Brain (organoid and tissue), 16 donors: ENCODE measurements at places on chromosomes 3 and 15. TPM values are rescaled to one million over a fixed set of nuclear protein-coding genes. Genes with fewer than 3 reads are reported as not detected.

LZTFL1 gene
- 8.5 TPM for polyA plus RNA-seq

AP3B2 gene
- 78.1 TPM for polyA plus RNA-seq

MST1 gene
- 2.2 TPM for polyA plus RNA-seq

ABCF3 gene
- 44.2 TPM for polyA plus RNA-seq

SCAANT1 gene
- not detected for polyA plus RNA-seq

TMEM212 gene
- not detected for polyA plus RNA-seq

P2RY13 gene
- polyA plus RNA-seq: 0.66 TPM

SHC4 gene
- polyA plus RNA-seq: 0.78 TPM

SPTBN5 gene
- polyA plus RNA-seq: 0.12 TPM

PTX3 gene
- polyA plus RNA-seq: 0.81 TPM

RETNLB gene
- polyA plus RNA-seq: not detected

GOLGA8B gene
- 0.76 TPM for polyA plus RNA-seq

SCG3 gene
- polyA plus RNA-seq: 144 TPM

FGF7 gene
- not detected for polyA plus RNA-seq

RNU5B-1 gene
- polyA plus RNA-seq: not detected

ARL14 gene
- polyA plus RNA-seq: not detected

PTPRG gene
- polyA plus RNA-seq: 7.4 TPM

PPP1R14D gene
- polyA plus RNA-seq: 0.66 TPM

LINGO1 gene
- polyA plus RNA-seq: 40.6 TPM

ACAA1 gene
- polyA plus RNA-seq: 49.6 TPM

GREM1 gene
- 4.4 TPM for polyA plus RNA-seq

CLDN1 gene
- polyA plus RNA-seq: 0.44 TPM

BFSP2 gene
- polyA plus RNA-seq: 1.0 TPM

C15orf62 gene
- polyA plus RNA-seq: 1.1 TPM

SIDT1 gene
- 1.8 TPM for polyA plus RNA-seq

CYB561D2 gene
- 14.4 TPM for polyA plus RNA-seq

MB21D2 gene
- 12.2 TPM for polyA plus RNA-seq

TMEM108 gene
- 95.9 TPM for polyA plus RNA-seq
